ENCODE measurements at places on chromosomes 6 and 20.

- no peak for DNase-seq
Measured at GRCh38 chr6:45786355-45786781, 229.3 kb downstream of the CLIC5 start.

DNA sequence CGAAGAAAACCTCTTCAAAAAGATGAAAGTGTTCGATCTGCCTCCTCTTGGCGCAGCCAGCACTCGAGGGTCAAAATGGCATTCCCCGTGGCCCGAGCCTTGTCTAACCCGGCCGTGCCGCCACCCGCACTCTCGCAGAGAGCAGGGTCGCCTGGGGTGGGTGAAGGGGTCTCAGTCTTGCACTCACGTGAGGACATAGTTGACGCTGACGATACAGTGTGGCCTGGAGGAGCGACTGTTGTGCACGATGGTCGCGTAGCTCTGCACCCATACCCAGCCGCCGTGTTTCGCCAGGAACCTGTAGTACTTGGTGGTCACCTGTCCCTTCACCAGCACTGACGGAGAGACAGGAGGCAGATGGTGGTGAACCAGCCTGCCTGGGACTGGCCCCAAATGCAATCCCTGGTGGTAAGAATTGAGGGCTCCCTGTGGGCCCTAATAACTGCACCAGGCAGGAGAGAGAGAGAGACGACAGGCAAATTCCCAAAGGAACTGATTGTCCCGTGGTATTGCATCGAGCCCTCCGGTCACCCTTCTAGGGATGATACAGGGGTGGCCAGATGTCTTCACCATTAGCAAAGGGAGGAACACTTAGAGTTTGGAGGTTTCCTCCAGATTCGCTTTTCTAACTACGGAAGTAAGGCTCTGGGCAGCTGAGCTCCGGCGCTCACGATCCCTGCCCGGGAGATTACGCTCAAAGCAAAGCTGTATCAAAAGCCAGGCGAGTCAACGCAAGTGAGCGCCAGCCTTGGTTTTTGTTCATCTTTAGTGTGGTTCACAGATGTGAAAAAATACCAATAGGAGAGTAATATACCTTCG is 17.4 kb downstream of the SIM1 start:
- no peak for DNase-seq

DNA sequence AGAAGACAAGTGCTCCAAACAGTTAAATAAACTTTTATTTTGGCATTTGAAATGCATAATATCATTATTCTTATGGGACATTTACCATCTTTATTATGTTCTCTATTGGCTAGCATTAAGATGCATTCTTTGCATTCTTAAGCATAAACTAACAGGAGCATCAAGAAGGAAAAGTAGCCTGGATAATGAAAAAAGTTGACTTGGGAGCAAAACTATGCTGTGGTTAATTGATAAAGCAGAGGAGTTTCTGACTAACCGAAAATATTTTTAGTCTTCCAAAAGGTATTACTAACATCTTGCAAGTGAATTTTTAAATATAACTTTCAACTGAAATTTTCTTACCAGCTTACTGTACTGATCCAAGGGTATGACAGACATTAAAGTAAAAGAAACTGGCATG is 140.3 kb downstream of the FLRT3 start:
- no peak for DNase-seq

GRCh38 chr6:112086744-112087135 is 542 bp downstream of the TUBE1 start:
- DNase-seq, result peak; percentile 34

GRCh38 chr20:17910828-17911294 is 57.7 kb downstream of the SNX5 start:
- no peak for DNase-seq

- no peak for DNase-seq
Measured at GRCh38 chr6:53845280-53846195, 50.7 kb downstream of the LRRC1 start.

DNA sequence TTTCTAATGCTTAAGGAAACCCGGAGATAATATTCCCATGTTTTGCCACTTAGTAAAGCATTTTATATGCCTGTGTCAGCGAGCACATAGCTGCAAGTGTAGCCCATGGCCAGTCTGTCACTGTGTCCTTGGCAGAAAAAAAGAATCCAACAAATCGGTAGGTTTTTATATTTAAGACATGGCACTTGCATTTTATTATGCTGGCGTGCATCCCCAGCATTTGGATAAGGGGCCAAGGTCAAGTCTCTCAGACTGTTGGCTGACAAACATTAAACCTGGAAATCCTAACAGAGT is 1.2 kb upstream of the ZNF184 start:
- DNase-seq, result no peak

- DNase-seq, result no peak
Measured at GRCh38 chr20:62924442-62925075, 1.7 kb downstream of the DIDO1 start.

GRCh38 chr6:167392631-167393316 is 67.9 kb downstream of the TTLL2 start:
- no peak for DNase-seq

DNA sequence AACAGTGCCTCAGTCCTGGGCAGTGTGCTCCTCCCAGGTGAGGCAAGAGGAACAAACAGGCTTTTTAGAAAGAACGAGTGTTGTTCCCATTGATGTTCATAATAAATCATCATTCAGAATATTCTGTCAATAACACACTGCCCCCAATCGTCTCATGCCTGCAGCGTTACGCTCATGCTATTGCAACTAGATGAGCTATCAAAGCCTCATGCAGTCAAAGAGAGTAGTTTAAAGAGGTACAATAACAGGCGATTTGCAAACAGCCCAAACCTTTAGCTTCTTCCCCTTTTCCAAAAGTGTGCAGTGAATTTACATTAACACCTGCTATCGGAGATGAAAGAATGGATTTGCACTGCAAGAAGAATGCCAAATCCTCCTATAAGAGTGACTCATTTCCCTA is 1164.7 kb upstream of the MAP3K7 start:
- DNase-seq, result no peak

DNA sequence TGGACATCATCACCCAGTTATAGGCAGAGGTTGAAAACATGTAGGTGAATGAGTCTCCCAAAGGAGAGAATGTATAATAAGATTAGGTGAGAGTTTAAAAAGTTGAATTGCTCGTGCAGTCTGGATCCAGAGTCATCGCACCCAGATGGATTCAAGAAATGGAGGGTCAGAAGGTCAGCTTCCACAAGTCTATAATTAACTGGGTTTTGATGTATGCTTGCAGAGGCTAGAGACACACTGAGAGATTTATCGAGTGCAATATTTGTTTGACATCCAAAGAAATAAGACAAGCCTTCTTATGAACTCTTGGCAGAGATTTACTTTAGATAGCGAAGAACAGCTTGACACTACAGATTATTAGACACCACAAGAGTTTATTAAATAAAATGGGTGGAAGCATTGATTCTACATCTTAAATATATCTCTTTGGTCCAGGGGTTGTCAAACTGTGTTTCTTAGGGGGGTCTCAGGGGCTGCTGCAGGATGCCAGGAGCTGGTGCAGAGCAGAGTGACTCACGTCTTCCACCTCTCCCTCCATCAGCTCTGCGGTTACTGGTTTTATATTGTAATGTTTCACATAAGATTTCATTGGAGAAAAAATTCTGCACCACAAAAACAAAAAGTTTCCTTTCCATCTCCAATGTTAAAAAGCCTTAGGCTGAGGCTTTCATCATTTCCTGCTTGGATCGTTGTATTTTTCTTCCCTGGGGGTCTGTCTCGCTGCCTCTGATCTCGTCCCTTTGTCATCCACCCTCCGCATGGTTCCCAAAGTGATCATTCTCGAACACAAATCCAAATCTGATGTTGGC is 176.2 kb upstream of the AHI1 start:
- no peak for DNase-seq

- DNase-seq, result no peak
Measured at GRCh38 chr20:9551808-9552550, 37.6 kb downstream of the LAMP5 start.

DNA sequence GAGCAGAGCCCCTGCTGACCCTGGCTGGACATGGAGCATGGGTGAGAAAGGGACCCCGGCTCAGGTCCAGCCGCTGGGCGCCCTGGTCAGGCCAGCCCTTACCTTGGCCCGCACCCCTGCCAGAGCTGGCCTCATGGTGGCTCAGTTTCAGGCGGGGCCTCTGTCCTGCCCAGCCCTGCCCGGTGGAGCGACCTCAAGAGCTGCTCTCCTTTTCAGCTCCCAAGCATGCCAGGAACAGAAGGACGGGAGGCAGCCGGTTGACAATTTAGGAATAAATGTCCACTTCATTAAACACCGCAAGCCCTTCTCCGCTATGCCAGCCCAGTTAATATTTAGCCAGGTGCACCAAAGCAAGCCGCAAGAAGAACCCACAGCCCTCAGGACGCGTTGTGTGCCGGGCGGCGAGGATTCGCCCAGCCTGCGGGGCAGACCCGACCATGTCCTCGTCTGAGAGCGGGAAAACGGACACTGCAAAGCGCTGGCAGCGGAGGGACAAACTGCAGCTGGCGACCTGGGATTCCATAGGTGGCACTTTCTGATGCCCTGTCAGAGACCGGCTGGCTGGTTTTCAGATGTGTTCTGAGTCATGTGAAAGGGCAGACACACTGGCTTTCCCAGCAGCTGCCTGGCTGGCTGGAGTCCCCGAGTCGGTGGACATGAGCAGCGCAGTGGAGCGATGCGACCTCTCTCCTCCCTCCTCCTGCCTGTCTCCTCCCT is 221.9 kb downstream of the TTLL2 start:
- no peak for DNase-seq
